ENCODE measurements at places on chromosomes 5 and 9.
A peak's percentile ranks its signal among the peaks of the same experiment; 100 is the strongest.

DNA sequence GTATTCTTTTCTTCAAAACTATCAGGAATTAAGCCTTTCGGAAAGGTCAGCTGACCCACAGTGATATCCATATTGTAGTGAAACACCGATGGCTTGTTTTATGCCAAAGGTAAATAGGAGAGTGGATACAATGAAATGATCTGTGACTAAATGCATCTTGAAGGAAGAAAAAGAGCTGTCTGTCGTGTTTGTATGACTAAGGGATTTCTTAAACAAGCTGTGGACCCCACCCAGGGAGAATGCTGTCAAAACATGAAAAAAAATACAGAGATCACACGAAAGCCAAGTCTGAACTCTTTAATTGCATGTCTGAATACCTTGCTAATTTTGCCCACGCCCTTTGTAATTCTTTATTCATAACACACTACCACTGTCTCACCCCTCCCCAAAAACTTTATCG lies 286.4 kb upstream of the WWC1 start:
- no peak for DNase-seq

GRCh38 chr9:113966394-113966793 lies 90.3 kb downstream of the ZNF618 start:
- DNase-seq, result no peak

- DNase-seq, result no peak
Measured at GRCh38 chr5:106476630-106477029, 1194.1 kb downstream of the EFNA5 start.

- no peak for DNase-seq
Measured at GRCh38 chr5:168691891-168692290, 112.7 kb upstream of the PANK3 start.

DNA sequence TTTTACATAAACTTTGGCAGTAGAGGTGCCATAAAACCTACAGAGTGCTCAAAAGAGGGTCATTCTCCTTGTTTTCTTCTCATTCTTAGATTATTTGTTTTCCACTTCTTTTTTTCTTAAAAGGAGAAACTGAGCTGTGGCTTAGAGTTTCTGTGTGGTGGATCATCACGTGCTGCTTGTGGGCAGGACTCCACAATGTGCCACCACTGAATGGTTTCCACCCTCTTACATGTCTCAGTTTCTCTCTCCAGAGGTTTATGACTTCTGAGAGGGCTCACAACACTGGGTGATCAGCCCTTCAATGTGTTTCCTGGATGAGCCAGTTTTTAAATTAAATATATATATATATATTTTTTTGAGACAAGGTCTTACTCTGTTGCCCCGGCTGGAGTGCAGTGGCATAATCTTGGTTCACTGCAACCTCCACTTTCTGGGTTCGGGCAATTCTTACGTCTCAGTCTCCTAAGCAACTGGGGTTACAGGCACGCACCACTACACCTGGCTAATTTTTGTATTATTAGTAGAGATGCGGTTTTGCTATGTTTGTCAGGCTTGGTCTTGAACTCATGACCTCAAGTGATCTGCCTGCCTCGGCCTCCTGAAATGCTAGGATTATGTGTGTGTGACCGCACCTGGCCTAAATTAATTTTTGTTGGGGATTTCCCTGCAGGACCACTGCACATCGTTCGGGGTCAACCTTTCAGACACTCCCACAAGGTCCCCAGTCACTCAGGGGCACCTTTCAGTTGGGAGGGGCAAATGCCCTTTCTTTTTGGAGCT lies 3.1 kb upstream of the UNC13B start:
- no peak for DNase-seq

- DNase-seq, result no peak
Measured at GRCh38 chr5:145203193-145203592, 631.9 kb downstream of the PRELID2 start.

GRCh38 chr5:9283021-9283420 lies 262.9 kb downstream of the SEMA5A start:
- DNase-seq, result no peak

- DNase-seq, result no peak
Measured at GRCh38 chr9:16532272-16532671, 338.2 kb downstream of the BNC2 start.

DNA sequence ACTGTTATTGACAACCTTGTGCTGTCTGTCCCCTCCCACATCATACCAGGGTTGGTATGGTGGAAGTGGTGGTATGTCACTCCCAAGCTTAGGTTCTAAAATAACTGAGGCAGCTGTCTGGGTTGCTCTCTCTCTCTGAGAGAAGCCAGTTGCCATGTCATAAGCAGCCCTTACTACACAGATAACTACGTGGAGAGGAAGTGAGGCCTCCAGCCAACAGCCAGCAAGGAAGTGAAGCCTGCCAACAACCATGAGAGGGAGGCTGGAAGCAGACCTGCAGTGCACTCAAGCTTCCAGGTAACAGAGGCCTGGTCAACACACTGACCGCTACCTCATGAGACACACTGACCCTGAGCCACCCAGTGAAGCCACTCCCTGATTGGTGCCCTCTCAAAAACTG lies 18.6 kb downstream of the CTNNAL1 start:
- DNase-seq, result no peak

- no peak for DNase-seq
Measured at GRCh38 chr9:123072407-123072995, 39.0 kb downstream of the GPR21 start.

DNA sequence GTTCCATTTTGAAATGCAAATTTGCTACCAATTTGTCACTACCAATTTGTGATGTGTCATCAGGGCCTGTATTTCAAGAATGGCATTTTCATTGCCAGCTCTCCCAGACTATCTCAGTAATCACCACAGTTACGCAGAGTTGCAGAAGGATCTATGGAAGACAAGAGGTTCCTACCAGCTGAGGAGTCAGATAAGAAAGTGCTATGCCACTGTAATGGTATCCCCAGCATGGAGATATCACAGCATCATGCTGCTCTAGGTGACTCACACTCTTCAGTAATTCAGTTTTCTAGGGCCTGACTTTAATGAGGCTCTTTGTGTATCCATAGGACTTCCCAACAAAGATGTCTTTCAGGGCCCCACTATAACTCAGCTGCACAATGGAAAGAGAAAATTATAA lies 490.3 kb downstream of the ARHGEF28 start:
- no peak for DNase-seq

- no peak for DNase-seq
Measured at GRCh38 chr5:176185133-176185733, 53.0 kb upstream of the SIMC1 start.

GRCh38 chr5:1343315-1343751 lies 1.6 kb downstream of the CLPTM1L start:
- DNase-seq, result no peak

DNA sequence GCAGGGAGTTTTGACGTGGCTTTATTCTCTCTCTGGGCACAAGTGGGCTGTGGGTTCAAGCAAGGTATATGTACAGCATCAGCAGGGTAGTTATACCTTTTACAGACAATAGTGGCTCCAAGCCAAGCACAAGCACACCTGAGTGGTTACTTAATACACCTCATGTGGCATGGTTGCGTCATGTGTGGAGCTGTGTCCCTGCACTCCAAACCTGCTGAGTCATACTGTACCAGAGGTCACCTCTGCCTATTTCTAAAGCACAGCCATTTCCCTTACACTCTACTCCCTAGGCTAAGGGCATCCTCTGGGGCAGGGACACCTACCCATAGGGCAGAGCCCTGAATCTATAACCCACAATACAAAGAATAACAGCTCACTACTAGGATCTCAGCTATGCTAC lies 147.3 kb downstream of the OSTF1 start:
- no peak for DNase-seq

DNA sequence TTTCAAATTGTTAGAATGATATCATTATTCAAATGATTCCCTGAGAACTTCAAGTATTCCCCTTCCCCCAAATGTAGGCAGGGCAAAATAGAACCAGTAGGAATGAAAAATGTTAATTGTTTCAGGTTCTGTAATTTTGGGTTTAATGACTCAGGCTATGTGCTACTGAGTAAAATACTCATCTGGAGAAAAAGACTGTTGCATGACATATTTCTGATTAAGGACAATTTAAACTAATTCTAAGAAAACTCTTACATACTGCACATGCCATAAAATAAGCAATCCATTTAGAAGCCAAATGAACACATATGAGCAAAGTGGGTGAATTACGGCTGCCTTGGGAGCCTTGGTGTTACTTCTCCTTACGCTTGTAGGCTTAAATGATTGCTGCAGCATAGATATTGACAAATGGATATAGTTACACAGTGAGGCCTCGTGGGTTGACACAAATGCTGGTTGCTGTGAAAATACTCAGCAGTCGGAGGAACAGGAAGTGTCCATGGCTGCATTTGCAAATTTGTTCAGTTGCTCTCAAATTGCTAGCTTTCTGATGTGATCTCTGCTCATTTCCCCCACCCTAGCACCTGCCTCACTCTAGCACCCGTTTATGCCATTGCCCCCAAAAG lies 174.9 kb upstream of the DMAC1 start:
- DNase-seq, result no peak

DNA sequence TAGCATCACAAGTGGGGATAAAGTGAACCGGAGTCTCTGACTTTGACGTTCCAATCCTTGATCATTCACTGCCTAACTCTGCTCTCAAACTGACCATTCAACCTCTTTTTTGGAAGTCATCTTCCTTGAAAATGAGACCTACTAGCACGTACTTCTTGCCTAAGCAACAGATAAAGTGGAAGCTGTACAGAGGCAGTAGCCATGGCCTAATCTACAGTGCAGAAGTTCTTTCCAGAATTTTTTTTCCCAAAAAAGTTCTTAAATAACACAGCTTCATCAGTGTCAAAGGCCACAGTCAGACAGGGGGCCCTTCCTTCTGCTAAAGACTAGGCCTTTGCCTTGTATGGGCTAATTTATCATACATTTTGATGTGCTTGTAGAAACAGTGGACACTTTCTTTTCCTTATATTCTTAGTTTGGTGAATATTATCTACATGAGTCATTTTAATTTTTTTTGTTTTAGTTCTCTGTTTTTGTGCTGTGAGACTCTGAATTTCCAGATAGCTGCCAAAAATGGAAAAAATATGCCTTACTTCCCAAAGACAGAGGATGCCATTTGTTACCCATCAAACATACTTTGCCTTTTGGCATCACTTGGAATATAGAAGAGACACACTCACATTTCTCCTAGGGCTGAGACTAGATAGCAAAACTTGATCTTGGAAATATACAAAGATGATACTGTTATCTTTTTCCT lies 96.3 kb upstream of the VCAN start:
- DNase-seq, result no peak

GRCh38 chr5:44875661-44876605 lies 67.2 kb downstream of the MRPS30 start:
- DNase-seq, result no peak

GRCh38 chr5:78544561-78545201 lies 103.9 kb downstream of the LHFPL2 start:
- DNase-seq, result no peak

DNA sequence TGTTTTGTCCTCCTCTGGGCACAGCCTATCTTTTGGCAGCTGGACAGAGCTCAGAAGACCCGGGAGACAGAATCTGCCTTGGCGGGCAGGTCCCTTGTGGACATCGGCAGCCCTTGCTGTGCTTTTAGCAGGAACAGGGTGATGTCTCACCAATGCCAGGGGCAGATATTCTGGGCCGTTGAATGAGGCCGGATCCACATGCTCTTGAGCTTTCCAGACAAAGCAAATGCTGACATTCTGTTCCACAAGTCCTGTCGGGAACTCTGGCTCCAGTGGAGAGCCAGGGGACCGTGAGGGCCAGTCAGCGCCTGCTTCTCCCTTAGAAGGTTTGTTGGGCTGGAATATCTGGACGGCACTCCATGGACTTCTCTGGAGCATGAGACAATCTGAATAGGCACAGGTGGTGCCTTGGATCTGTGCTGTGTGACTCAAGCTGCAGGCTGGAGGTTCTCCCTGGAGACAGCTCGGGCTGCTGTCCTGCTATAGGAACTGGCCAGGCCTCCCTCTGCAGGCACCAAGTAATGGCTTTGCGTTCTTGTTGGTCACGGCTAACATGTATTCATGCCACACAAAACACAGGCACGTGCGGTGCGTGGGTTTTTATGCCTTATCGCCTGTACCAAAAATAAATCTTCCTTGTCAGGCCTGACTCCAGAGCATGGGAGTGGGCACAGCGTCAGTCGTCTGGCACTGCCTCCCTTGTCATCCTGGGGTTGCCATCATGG lies 80.3 kb downstream of the GADD45G start:
- DNase-seq, result no peak

- DNase-seq, result peak; percentile 50
Measured at GRCh38 chr9:37963936-37964739, 60.2 kb upstream of the SLC25A51 start.

GRCh38 chr5:33938507-33938796 lies 2.3 kb downstream of the RXFP3 start:
- DNase-seq, result no peak

DNA sequence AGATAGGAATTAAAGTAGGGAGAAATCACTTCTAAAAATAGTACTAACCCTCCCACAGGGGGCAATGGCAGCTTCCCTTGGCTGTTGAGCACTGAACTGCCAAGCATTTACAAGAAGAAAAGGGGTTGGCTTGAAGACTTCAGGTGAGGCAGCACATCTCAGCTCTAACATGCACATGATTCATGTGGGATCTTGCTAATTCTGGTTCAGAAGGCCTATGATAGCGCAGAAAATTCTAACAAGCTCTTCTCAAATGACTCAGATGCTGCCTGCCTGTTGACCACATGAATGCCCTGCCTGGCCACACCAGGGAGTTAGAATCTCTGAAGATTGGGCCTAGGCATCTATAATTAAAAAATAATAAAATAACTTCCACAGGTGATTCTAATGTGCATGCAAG lies 22.6 kb downstream of the CD180 start:
- no peak for DNase-seq

DNA sequence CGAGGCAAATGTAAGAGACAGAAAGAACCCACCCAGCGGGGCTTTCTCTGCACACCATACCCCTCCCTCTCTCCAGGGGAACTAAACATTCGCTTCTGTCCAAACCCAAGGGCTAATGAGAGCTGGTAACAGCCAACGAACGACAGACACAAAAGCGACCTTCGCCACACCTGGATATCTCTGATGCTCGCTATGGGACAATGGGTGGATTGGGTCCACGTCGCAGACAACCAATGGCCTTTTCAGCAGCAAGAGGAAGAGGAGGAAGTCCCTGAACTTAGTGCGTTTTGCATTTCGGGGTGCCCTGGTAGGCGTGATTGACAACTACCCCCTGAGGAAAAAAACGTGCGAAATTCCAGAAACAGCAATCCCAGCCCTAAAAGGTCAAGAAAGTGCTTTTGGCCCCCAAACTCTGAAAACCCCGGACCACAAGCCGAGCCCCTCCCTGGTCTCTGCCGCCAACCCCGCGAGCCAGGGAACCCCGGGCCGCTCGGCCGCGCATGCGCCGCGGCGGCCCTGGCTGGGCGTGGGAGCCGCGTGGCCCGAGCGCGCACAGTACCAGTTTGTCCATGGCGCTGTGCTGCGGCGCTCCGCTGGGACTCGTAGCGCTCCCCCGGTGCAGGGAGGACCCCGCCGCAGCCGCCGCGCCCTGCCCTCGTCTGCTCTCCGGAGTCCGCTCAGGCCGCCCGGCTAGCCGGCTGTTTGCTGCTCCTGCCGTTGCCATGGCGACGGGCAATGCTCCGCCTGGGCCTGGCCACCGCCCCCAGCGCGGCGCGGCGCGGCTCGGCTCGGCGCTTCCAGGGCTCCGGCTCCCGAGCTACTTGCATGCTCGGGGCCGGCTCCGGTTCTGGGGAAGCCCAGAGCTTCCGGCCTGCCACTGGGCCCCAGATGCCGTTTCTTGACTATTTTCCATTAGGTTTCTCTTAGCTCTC lies 66.9 kb upstream of the DNAH5 start:
- peak; percentile 27 for DNase-seq
